ENCODE measurements at places on chromosomes 2 and 18.

DNA sequence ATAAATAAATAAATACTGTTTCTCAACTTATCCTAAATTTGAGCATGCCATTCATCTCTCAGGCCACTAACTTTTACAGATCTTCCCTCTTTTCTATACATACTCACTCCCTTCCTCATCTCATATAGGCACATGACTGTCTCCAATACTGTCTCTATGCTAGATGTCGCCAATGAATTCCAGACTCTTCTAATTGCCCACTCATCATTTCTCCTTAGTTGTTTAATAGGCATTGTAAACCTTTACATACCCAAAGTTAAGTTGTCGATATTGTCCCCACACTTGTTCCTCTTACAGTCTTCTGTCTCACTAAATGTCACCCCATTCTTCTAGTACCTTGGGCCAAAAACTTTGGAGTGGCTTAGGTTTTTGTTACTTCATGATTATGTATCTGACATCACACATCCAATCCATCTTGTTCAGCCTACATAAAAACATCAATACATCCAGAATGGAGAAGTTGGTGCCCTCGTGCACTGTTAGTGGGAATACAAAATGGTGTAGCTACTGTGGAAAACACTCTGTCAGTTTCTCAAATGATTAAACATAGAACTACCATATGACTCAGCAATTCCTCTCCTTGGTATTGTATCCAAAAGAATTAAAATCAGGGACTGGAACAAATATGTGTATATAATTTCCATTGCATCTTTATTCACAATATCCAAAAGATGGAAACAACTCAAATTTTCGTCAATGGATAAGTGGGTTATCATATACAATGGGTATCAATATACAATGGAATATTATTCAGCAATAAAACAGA, 935.1 kb downstream of the SLC4A3 start:
- no peak for DNase-seq

GRCh38 chr2:176088937-176089842, 3.3 kb upstream of the HOXD13 start:
- DNase-seq: no peak

GRCh38 chr2:54610700-54611099, 112.8 kb upstream of the EML6 start:
- peak; percentile 57 for DNase-seq

- no peak for DNase-seq
Measured at GRCh38 chr2:11024687-11025086, 113.0 kb downstream of the KCNF1 start.

DNA sequence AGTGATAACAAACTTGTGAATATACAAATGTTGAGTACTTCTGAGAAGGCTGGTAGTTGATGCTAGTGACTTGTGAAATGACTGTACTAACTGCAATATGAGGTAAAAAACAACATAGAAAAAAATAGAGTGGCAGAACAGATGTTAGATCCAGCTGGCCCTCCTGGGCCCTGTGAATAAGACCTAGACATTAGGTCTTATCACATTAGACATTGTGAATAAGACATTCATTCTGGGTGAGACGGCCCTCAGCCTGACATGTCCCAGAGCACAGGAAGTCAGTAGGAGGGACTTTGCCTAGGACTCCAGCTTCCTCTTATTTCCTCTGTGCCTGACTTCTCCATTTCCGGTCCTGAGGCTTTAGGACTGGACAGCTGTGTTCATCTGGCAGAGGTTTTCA, 22.9 kb downstream of the DOK1 start:
- DNase-seq: peak; percentile 48

DNA sequence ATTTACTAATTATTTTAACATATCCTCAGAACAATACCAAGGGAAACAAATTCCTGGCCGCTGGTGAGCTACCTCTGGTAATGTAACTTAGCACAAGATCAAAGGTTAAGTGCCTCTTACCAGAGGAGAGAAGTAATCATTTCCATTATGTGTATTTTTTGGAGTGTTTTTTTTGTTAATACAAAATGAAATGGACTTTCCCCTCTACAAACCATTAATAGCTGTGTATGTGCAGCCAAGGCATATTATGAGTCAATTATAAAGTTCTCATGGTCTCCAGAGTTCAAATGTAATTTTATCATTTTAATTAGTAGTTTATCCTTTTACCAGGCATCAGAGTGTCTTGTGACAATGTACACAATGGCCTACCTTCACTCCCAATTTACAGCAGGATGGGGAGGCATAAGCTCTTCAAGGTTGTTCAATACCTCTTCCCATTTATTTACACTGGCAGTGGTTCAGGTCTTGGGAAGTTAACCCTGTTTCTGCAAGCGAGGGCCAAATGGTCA, 242.2 kb downstream of the TGIF1 start:
- no peak for DNase-seq

DNA sequence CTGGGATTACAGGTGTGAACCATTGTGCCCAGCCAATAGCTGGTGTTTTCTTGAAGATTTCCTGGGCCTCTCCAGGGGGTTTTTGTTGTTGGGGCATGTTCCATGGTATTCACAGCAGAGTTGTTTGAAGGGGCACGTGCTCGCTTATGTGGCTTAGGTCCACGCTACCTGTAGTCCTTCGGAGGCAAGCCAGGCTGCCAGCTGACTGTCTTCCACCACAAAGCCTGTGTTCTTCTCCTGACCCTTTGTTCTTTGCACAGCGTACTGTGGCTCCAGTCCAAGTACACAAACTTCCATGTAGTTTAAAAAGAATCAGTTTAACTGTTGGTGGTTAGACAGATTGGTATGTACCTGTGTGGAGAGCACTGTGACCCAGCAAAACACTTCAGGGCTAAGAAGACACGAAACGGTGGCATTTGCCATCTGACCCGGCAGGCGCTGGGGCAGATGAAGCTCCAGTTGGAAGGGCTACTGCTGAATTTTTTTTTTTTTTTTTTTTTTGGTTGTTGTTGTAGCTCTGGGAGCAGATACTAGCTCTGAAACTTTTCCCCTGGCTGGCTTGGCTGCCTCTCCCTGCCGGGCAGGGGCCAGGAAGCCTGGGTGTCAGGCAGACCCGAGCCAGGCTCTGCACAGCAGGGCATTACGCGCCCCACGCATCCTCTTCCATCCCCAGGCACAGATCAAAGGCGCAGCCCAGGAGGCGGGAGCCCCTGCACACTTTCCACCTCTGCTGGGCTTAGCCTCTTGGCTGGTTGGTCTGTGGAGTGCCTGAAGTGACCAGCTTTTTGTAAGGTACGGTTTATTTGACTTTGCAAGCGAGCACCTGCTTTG, 5.7 kb downstream of the GREB1 start:
- DNase-seq: no peak

- DNase-seq: no peak
Measured at GRCh38 chr2:237765875-237766274, 32.7 kb upstream of the RBM44 start.

DNA sequence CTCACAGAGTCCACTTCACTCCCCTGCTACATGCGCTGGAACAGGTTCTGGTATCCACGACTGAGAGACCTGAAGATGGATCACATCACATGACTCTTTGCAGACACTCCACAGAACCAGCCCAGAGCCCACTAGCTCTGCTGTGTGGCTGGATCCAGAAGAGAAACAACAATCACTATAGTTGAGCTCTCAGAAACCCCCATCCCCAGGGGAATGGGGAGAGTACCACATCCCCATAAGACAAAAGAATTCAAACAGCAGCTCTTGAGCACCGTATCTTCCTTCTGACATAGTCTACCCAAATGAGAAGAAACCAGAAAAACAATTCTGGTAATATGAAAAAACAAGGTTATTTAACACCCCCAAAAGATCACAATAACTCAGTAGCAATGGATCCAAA, 76.4 kb downstream of the ZSWIM2 start:
- no peak for DNase-seq

DNA sequence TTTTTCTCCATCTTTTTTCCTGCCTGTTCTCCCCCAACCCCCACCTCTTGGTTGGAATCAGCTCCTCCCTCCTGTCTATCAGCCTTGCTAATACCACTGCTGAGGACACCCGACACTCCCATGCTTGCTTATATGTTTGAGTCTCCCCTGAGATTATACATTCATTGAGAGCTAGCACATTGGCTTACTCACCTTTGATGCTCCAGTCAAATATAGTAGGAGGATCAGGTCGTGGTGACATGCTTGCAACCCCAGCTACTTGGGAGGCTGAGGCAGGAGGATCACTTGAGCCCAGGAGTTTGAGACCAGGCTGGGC, 91.5 kb upstream of the CCBE1 start:
- DNase-seq: peak; percentile 49

DNA sequence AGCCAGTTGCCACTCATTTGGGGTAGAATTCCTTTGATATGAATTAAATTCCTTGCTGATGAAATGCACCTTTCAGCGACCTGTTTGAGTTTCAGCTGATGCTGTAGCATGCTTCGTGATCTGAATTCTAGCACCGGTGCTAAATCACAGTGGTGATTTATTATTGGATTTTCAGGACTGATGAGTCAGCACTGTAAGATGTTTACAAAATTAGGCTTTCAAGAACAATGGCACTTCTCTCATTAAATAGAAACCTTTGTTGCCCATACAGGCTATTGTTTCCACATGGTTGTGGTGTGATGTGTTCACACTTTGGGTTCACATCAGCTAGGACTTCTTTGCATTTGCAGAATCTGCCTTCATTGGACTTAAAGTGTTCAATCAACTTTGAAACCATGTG, 687.7 kb downstream of the ARHGAP15 start:
- DNase-seq: no peak

DNA sequence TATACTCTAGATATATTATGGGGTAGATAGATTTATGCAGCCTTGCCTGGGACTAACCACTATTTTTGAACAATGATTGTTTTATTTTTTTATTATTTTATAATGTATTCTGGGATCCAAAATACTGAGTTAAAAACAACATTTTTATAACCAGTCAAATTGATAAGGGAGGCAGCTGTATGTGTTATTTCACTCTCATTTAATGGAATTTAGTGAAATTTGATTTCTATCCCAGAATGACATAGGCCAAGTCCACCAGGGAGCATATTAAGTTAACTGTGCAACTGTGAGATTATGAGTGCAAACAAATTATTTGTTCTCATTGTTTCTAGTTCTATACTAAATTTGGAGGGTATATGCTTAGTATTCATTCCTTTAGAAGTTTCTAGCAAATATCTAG, 553.6 kb upstream of the NRP2 start:
- DNase-seq: no peak

DNA sequence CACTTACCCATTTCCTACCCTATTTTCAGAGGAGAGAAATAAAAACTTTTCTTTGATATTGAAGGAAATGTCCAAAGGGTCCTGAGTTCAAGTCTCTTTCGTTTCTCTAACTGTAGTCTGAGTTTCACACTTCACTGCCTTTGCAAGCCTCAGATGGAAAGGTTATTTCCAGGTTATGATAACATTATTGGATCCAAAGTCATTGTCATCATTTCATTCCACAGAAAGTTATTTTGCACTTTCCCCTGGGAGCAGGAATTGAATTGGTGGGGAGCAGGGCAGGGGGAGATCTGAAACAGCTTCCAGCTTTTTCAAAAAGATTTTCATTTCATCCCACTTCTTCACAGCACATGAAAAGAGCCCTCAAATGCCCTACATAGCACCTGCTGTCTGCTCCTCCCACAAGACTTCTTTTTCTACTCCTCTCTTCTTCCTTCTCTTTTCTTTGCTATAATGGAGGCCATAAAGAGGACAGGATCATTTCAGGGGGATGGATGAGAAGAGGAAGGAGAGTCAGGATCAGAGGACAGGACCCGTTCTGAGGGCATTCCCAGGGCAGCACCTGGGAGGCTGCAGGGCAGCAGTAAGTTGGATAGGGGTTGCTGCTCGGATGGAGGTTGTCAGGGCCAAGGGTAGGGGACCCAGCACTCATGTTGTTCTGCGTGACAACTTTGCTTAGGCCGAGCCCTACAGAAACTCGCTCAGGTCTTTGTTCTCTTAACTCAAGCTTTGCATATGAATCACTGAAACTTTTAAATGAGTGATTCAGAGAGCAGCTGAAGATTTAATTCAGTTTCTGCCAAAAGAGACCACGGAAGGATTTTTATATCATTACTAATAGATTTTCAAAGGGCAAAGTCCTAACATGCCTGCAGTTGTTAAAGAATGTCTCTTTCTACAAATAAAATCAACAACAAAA, 11.4 kb upstream of the GALNT5 start:
- DNase-seq: peak; percentile 96

GRCh38 chr18:60100778-60101177, 201.0 kb downstream of the PMAIP1 start:
- no peak for DNase-seq

- no peak for DNase-seq
Measured at GRCh38 chr2:28656937-28657615, 94.6 kb upstream of the PPP1CB start.

DNA sequence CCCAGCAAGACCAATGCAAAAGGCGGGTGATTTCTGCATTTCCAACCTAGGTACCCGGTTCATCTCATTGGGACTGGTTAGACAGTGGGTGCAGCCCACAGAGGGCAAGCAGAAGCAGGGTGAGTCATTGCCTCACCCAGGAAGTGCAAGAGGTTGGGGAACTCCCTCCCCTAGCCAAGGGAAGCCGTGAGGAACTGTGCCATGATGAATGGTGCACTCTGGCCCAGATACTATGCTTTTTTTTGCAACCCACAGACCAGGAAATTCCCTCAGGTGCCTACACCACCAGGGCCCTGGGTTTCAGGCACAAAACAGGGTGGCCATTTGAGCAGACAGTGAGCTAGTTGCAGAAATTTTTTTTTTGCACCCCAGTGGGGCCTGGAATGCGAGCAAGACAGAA, 662.6 kb upstream of the ACVR2A start:
- no peak for DNase-seq

- DNase-seq: no peak
Measured at GRCh38 chr2:158221063-158222020, 119.7 kb downstream of the UPP2 start.

DNA sequence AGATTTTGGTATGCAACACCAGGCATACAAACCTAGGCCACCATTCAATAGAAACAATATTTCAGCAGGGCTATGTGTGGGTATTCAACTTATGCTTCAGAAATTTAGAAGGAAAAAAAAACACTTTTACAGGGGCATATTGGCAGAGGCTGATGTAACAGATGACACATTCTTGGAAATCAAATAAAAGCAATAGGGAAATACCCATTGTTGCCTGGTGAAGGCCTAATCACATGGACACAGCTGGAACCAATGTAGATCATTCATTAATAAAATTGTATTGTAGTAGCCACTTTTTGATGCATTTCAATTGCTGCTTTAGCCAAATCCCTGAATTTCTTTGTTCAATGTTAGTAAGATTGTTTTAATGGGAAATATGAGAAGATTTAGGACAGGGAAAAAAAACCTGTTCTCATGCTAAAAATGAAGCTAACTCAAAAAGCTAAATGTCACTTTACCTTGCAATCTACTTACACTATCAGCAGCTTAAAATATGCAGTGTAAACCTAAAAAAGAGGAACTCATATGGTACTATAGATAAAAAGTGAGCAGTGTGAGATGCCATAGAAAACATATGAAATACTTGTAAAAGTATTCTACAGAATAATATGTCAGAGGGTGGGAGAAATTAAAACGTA, 289.4 kb downstream of the ZEB2 start:
- peak; percentile 37 for DNase-seq

GRCh38 chr2:229712136-229712535, 2.2 kb downstream of the DNER start:
- DNase-seq: no peak

GRCh38 chr18:72867746-72868584, at the start of gene NETO1:
NETO1 (minus strand) TSS chr18:72867987; CDS start chr18:72867291, 696 bp downstream.
- DNase-seq: no peak

All from fibroblast of skin of right biceps (primary cell).